ENCODE measurements at places on chromosomes 11 and 22.

DNA sequence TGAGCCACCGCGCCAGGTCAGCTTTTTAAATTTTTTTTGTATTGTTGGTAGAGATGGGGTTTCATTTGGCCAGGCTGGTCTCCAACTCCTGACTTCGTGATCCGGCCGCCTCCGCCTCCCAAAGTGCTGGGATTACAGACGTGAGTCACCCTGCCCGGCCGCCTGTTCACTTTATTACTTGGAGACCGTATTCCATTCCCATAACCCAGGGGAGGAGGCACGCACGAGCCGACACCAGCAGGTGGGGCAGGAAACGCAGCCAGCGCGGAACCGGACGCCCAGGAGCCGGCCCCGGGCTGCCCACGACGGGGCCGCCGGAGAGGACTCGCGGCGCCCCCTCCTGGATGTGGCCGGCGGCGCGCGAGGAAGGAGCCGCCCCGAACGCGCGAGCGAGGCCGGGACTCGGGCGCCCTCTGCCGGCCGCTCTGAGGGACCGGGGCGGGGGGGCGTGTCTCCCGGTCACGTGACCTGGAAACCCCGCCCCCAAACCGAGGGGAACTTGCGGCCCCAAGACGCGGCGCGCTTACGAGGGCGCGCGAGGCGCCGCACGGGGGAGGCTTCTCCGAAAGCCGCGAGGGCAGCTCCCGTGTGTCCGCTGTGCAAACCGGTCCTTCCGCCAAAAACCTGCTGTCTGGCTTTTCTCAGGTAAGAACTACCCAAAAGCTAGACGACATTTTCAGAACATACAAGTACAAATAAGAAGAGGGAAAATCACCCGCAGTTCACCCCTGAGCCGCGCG, 11.6 kb upstream of the RNH1 start:
- DNase-seq: peak; percentile 85

- no peak for DNase-seq
These were observed 94.5 kb upstream of the BLID start for GRCh38 chr11:122210367-122210997.

DNA sequence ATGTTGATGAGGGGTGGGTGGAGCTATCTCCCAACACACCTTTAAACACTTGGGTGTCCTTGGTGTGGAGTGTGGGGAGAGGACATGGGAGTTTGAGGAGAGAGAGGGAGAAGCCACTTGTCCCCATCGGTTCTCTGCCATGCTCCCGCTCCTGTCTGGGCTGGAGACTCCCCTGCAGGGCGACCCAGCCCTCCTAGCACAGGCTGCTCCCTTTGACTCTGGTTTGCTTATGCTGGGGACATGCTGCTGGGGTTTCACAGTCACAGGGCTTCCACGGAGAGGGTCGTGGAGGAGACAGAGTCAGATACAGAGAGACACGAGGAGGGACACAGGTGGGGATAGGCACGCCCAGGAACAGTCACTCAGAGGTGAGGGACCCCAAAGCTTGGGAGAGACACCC, 1.6 kb downstream of the SCUBE1 start:
- no peak for DNase-seq

- no peak for DNase-seq
These were observed 76.0 kb upstream of the GALNT18 start for GRCh38 chr11:11697796-11698195.

GRCh38 chr11:75063741-75064314, 32.8 kb downstream of the OR2AT4 start:
- no peak for DNase-seq

DNA sequence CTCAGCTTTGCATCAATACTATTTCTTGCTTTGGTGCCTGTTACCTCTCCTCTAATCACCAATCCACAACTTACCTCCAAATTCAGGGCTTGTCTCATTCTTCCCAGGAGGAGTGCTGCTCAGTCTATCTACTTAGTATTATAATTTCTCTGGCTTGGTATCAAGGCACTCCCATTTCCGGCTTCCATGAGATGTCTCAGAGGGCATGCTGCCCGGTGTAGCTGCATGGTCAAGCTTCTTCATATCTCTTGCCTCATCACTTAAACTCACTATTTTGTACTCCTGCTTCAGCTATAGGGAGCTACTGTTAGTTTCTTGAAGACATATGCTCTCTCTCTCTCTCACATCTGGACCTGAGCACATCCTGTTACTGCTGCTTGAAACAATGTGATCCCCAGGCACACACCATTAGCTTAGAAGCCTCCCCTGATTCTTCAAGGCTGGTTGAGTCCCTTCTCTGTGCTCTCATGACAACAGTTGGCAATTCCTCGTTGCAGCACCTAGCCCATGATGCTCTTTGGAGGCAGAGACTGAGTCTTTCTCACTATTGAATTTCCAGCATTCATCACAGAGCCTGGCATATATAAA, 182.8 kb upstream of the SYN3 start:
- no peak for DNase-seq

- DNase-seq: peak; percentile 38
These were observed 33.4 kb downstream of the GDPD5 start for GRCh38 chr11:75492181-75492820.

DNA sequence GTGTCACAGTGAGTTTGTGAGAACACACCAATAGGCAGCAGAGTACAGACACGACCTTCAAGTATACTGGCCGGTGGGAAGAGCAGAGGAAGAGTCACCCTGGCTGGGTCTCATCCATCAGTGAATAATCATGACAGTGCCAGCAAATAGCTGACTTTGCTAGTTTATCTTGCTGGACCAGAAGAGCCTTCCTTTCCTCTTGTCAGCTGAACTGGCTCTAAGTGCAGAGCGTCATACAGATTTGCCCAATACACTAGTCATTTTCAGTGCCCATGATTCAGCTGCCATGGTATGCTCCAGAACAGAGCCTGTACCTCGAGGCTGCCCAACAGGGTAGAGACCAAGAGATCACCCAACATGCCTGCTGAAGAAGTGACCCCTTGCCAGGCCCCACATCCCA, 82.9 kb upstream of the TBCEL start:
- DNase-seq: no peak

GRCh38 chr22:45991098-45991497, 14.1 kb upstream of the WNT7B start:
- DNase-seq: no peak

DNA sequence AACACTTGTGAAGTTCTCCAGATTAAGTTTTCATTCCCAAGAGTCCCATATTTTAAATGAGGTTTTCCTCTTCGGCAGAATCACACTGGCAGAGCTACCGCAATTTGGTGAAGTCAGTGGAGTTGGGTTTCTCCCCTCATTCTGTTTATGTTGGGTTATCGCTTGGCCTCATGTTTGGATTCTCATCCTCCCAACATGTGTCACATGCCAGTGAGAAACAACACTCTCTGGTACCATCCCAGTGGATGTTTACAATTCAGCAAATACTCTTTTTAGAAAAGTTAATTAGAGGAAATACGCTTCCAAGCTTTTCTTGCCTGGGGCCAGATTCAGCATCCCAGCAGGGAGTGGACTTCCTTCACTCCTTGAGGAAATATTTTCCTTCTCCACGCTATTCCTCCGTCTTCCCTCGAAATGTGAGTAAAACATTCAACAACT, 2.1 kb downstream of the PAMR1 start:
- no peak for DNase-seq

DNA sequence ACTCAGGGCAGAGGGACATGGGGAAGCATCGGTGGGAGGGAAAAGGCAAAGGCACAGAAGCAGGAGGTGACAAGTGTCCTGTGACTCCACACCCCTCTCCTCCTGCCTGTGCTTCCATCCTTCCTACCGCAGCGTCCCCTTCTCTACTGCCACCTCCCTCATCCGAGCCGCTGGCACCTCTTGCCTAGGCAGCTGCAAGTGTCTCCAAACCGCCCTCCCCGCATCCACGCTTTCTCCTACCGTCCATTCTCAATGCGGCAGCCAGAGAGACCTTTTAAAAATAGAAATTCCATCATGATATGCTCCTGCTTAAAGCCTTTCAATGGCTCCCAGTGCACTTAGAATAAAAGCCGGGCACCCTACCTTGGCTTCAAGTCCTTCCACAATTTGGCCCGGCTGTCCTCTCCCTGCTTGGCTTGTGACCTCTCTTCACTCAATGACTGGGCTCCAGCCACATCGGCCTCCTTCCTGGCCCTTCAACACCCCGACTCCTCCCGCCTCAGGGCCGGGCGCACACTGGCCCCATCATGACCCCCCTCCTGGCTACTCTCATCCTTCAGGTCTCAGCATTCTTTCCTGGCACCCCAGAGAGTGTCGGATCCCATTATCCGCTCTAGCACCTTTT, 16.5 kb downstream of the LRRC10B start:
- no peak for DNase-seq

DNA sequence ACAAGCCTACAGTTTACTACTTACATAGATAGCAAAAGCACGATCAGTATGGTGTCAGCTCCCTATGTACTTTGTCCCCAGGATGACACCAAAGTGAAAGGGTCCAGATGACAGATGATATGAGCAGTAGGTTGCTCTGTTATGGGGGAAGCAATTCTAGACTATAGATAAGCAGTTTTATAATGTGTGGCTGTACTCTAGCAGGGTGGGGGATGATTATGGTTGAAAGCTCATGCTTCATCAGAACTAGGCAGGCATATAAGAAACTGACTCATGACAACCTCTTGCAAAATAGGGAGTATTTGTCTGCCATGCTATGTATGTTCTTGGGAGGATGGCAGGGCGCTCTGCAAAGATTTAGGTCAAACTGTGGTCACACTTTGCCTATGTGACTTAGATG, 158.2 kb upstream of the ZBED5 start:
- DNase-seq: no peak

DNA sequence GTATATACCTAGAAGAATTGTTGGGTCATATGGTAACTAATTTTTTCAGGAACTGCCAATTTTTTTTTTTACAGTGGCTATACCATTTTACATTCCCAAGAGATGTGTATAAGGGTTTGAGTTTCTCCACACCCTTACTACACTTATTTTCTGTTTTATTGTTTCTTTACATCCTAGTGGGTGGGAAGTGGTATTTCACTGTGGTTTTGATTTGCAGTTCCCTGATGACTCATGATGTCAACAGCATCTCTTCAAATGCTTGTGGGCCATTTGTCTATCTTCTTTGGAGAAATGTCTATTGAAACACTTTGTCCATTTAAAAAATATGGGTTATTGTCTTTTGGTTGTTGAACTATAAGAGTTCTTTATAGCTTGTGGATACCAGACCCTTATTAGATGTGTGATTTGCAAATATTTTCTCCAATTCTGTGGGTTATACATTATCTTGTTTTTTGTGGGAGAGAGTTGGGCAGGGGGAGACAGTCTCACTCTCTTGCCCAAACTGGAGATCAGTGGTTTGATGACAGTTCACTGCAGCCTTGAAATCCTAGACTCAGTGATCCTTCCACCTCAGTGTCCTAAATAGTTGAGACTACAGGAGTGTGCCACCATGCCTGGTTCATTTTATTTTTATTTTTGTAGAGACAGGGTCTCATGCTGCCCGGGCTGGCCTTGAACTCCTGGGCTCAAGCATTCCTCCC, 30.3 kb upstream of the PISD start:
- DNase-seq: no peak

DNA sequence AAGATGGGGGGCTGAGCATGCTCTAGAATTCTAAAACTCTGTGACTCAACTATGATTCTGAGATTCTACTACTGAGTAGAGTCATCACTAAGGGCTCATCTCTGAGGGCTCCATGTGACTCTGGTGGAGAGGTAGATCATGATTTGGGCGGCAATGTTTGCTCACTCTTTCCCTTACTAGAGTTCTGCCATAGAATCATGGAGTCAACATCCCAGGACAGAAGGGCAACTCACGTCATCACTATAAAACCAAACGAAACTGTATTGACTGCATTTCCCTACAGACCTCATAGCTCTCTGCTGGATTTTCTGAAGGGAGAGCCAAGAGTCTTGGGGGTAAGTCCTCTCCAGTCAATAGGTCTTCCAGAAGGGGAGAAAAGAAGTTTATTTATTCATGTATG, at the start of gene MS4A14:
MS4A14 (plus strand) TSS at position 78 of the 400 bp plus-strand sequence; CDS start at position 198, 120 bp downstream.
- no peak for DNase-seq

GRCh38 chr11:30344085-30344484, 21.2 kb downstream of the ARL14EP start:
- no peak for DNase-seq

GRCh38 chr11:111301004-111301841, 2.9 kb downstream of the POU2AF3 start:
- no peak for DNase-seq

DNA sequence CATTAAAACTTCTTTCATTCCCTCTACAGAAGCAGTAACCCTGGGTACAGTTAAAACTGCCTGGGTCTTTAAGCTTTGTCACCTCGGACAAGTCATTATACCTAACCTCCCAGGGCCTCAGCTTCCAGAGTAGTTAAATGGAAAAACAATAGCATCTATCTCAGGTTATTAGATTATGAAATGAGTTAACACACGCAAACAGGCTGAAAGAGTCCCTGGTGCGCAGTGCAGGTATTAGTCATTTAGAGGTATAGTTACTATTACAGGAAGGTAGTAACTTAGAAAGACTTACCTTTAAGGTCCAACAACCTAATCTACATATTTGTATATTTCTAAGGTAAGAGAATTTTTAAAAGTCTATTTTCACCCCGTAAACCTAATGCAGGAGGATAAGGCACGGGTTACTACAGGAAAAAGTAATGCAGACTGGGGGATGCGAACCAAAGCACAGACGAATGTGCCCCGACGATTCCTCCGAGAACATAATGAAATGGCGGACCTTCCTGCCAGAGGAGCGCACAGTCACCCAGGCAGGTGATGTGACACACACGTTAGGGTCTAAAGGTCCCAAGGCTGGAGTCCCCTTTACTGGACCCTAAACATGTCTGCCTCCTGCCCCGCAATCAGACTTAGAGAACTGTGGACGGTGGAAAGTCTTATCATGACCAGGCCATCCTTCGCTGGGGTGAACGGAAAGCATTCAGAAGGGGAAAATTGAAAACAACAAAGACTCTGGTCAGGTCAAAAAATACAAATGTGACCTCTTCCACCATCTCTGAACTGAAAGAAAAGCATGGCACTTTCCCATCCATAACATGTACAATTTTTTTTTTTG, 1.3 kb downstream of the NAP1L4 start:
- DNase-seq: no peak

GRCh38 chr22:47564651-47565434, 802.4 kb downstream of the TBC1D22A start:
- DNase-seq: no peak

GRCh38 chr11:7599209-7599608, 74.1 kb downstream of the CYB5R2 start:
- DNase-seq: no peak

- no peak for DNase-seq
These were observed 939.0 kb downstream of the BRD1 start for GRCh38 chr22:48888466-48889208.

DNA sequence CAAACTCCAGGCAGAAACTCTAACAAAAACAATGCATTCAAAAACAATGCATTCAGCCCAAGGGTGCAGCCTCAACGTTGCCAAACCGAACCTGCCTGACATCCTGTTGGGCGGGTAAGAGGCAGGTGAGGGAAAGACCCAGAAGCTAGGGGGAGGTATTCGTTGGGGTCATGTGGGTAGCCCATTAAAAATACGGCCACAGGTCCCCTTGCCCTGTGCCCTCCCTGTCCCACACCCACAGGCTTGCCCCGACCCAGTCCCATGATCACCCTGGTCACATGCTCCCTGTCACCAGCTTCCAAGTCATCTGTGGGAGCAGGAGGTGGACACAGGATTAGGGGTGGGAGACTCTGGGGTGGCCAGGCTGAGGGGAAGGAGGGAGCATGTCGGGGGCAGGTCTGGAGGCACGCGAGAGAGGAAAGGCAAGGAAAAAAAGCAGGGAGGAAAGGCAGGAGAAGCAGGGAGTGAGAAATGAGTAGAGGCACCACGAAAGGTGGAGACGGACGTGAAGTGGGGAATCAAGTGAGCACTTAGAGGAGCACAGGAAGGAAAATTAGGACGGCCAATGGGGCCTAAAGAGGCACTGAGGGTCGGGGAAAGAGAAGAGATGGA, 683 bp downstream of the PLA2G6 start:
- no peak for DNase-seq

GRCh38 chr11:85844439-85845123, 10.6 kb upstream of the CCDC83 start:
- DNase-seq: no peak

All from stimulated activated CD4-positive, alpha-beta T cell treated with anti-CD3 and anti-CD28 coated beads, Interleukin-15, amount 100 ng/mL, for 1 hour (primary cell).